ENCODE measurements at places on chromosomes 2 and 18.

- DNase-seq: no peak
Observed at GRCh38 chr2:6224267-6224666, 532.1 kb downstream of the SOX11 start.

- no peak for DNase-seq
Observed at GRCh38 chr2:110823165-110823564, 90.8 kb downstream of the ACOXL start.

- no peak for DNase-seq
Observed at GRCh38 chr2:230155359-230155758, 64.4 kb downstream of the SP110 start.

DNA sequence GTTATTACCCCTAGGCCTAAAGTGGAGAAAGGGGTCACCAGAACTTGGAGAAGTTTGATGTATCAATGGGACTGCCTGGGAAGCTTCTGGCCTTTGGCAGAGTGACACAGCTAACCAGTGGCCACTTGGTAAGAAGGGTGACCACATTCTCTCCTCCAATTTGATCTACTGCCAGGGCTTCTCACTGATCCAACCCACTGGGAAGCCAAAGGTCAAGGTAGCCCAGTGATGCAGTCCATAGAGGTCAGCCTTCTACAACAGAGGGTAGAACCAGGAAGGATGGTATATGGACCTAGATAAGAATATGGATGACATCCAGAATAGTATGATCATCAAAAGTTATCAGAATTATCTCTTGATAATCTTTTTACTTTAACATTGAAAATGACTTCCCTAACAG lies 493.6 kb downstream of the NYAP2 start:
- DNase-seq: no peak

DNA sequence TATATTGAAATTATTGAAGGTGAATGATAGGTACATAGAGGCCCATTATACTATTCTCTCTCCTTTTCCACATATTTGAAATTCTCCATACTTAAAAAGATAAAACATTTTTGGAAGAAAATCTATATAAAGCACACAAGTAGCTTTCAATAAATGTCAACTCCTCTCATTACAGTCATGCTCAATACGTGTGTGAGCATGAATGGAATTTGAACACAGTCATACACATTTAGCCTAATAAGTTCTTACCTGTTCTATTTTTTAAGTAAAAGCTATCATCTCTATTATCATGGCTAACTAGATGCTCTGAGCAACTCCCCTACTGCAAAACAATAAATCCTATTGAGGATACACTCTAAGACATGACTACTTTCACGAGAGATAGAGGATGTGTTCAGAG lies 41.9 kb upstream of the SPATS2L start:
- no peak for DNase-seq

GRCh38 chr2:203484266-203485112 lies 50.6 kb downstream of the RAPH1 start:
- no peak for DNase-seq

DNA sequence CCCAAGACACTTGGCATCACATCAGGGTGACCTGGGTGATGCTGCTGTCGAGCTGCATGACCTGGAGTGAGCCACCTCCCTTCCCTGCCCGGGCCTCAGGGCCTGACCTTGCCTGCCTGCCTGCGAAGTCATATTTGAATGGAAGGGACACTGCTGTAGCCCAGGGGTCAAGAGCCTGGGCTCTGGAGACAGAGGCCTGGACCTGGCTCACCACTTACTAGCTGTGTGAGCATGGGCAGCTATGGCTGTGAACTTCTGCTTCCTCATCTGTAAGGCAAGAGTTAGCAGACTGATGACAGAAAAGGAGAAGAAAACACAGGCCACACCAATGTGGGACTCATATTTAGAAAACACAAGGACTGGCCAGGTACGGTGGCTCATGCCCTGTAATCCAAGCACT lies 118.7 kb downstream of the ZFP36L2 start:
- DNase-seq: no peak

DNA sequence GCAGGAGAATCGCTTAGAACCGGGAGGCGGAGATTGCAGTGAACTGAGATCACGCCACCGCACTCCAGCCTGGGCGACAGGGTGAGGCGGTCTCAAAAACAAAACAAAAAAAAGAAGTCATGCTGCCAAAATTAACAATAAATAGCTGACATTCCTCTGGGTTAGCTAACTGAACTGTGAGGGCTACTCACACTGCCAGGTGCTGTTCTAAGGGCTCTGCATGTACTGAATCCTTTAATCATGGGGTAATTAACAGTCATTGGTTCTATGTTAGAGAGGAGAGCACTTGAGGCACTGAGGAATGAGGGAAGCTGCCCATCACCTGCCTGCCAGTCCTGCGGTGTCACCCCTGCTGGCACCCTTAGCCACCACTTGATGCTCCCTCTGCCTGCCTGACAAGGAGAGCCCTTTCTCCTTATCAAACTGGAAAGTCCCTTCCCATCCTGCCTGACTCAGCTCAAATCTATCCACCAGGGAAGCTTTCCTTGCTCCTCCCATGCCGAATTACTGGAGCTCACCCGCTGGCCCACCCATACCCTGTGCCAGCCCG lies 73.0 kb upstream of the RIOK3 start:
- no peak for DNase-seq

DNA sequence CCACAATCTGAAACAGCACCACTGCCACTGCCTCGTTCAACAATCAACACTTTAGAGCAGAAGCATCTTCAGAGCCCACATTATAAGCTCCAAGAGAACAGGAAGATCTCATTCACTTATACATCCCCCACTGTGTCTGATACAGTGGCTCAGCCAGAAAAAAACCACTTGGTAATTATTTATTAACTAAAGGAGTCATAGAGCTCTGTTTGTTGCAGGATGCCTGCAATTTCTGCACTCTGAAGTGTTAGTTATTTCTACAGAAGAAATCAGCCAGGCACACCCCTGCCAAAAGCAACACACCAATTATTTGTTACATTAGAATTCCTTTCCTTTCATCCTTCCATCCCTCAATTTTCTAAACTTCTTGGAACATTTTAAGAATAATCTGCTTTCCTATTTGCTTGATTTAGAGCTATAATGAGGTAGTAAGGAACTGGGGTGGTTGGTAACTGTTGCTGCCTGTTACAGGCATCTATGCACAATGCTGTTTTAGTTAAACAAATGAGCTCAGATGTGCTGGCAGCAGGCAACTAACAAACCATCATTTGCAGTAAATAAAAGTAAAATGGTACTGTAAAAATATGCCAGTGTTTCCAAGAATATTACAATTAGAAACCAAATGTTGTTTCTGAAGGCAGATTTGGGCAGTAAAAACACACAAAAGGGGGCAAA lies 59.9 kb downstream of the DYM start:
- no peak for DNase-seq

DNA sequence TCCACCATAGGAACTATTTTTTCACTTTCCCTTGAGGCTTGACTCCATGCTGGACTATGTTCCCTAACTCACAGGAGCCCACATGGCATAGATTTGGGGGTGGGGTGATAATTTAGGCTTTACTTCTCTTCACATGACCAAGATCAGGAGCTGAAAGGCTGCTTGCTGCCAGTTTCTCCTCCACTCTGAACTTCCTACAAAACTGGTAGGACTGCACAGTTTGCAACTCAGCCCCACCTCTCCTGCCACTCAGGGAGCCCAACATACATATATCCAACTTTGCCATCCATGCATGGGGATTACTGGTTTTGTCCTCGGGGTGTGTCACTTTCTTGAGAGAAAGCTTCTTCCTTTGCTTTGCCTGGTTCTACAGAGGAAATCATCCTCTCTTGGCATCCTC lies 14.2 kb downstream of the INO80D start:
- DNase-seq: no peak

DNA sequence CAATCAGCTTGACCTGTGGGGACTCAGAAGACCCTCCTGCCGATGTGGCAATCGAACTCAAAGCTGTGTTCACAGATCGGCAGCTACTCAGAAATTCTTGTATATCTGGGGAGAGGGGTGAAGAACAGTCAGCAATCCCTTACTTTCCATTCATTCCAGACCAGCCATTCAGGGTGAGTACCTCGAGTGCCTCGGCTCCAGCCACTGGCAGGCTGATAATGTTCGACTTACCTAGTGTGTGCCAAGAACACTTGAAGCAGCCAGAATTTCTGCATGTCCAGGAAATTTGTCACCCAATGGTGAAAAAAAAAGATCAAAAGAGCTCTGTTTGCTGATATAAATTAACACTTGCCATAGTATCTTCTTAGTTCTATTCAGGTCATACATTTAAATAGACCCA lies 2.3 kb downstream of the LGALSL start:
- DNase-seq: no peak

DNA sequence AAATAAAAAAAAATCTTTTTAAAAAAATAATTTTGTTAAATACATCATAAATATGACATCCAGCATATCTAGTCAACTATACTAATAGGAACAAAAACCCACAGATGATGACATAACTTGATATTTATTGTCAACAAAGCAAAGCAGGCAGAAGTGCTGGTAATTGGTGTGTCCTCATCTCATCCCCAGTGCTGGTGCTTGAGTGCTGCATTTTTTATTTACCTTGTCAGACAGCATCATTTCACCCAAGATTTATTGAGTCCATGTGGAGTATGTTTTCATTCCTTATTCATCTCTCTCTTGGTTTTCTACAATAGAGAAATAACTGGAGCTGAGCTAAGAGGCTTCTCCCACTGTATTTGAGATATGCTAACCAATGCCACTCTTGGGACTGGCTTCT lies 191.6 kb upstream of the SLC14A2 start:
- DNase-seq: peak; percentile 90

DNA sequence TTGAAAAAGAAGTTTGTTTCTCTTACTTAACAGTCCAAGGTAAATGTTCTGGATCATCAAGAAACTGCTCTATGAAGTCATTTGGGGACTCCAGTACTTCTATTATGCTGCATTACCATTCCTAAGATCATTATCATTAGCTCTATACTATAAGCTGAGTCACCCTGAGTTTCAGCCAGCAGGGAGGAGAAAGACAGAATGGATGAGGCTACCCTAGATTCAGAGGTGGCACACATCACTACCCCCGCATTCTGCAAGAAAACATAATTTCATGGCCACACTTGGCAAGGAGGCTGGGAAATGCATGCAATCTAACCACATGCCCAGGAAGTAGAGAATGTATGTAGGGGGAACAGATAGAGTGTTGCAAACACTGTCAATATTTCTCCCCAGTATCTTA lies 16.6 kb upstream of the LNPK start:
- DNase-seq: no peak

DNA sequence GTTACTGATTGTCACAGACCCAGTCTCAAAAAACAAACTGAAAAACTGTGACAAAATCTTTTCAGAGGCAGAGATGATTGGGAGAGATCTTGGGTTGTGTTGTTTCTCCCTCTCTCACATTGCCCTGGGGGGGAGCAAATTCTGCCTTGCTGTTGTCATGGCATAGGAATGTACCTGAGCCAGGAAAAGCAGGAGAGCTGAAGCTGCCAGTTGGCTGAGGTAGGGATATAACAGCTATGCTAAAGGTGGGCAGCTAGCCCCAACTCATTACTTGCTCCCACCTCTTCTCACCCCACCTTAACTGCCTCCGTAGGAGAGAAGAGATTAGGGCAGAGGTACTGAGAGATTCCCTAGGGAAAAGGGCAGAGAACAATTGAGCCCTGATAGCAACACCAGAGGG lies 299.3 kb downstream of the OSR1 start:
- DNase-seq: no peak

DNA sequence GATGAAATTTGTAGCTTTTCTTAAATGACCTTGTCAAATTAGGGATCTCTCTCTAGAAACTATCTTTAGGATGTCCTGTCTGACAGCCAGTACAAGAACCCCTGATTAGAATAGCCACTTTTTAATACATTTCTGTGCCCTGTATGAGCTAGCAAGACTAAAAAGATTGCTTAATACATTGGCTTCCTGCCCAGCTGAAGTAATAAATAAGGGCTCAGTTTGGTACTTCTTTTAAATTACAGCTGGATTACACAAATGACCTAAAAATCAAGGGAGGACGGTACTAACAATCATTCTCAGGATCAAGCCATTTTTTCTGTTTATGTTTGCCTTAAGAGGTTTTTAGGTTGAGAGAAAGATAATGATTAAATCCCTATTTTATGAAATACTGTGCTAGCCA lies 11.6 kb upstream of the OLA1 start:
- DNase-seq: no peak

GRCh38 chr2:233976690-233977294 lies 59.6 kb downstream of the TRPM8 start:
- peak; percentile 45 for DNase-seq

DNA sequence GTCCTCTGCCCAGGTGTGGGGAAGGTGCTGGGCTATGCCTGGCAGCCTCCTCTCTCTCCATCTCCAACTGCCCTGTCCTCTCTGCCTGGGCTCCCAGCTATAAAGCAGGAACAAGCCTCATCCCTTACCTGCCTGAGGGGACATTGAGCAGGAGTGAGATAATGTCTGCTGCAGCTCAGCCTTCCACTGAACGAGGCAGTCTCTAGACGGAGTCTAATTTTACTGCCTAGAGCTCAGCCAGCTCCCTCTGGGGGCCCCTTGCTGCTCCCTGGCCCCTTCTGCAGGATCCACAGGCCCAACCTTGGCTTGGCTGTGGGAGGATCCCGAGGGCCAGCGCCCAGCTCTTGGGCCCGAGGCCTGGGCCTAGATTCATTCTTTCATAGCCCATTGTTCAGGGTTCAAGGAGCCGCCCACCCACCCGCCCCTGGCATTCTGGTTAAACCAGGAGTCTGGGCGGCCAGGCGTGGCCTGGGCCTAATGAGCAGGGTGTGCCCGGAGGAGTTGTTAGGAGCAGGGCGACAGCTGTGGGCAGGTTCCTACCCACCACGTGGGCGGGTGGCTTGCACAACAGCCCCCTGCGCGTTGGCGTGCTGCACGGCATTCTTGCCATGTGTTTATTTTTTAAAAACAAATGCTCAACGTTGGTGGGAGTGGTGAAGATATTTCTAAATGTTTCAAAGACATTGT lies 44.6 kb downstream of the FOSL2 start:
- peak; percentile 36 for DNase-seq

All from DMS153 (cell line).